ENCODE measurements at places on chromosomes 16 and 17. TPM values are rescaled to one million over a fixed set of nuclear protein-coding genes. Genes with fewer than 3 reads are reported as not detected.

The MPO gene
- total RNA-seq: 0.13 TPM

DNA sequence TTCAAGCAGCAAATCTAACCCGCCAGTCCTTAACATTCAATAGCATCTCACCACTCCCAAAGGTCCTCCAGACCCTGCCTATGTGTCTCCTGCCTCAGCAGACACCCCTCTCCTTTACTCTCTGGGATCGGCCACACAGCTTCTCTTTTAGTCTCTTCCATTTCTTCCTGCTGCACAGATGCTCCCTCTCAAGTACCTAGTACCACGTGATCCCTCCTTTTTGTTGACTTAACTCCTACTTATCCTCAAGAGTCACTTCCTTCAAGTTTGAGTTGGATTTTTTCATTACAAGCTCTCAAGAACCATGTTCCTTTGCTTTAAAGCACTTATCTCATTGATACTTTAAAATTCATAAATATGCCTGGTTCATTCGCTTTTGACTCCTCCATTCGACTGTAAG, 24.9 kb downstream of the AMFR start:
- no peak overlapping the region for H3K4me3 ChIP-seq
- no peaks in the 10 kb centered on the region for H3K27me3 ChIP-seq
- H3K4me1 ChIP-seq: no peaks in the 10 kb centered on the region
- no peak for DNase-seq
- H3K27ac ChIP-seq: no peak overlapping the region

GRCh38 chr17:77666881-77667395, 291.6 kb upstream of the TNRC6C start:
- DNase-seq: no peak
- no peaks in the 10 kb centered on the region for H3K4me1 ChIP-seq
- no peak overlapping the region for H3K27ac ChIP-seq
- H3K4me3 ChIP-seq: no peak overlapping the region

GRCh38 chr17:77203846-77204245, 63.1 kb downstream of the SEC14L1 start:
- DNase-seq: no peak
- H3K27ac ChIP-seq: no peak overlapping the region
- no peaks in the 10 kb centered on the region for H3K27me3 ChIP-seq

GRCh38 chr17:12256380-12256995, 235.8 kb downstream of the MAP2K4 start:
- no peak overlapping the region for H3K4me3 ChIP-seq
- H3K4me1 ChIP-seq: no peaks in the 10 kb centered on the region
- no peaks in the 10 kb centered on the region for H3K36me3 ChIP-seq
- no peaks in the 10 kb centered on the region for H3K27me3 ChIP-seq
- peak; percentile 70 for DNase-seq

DNA sequence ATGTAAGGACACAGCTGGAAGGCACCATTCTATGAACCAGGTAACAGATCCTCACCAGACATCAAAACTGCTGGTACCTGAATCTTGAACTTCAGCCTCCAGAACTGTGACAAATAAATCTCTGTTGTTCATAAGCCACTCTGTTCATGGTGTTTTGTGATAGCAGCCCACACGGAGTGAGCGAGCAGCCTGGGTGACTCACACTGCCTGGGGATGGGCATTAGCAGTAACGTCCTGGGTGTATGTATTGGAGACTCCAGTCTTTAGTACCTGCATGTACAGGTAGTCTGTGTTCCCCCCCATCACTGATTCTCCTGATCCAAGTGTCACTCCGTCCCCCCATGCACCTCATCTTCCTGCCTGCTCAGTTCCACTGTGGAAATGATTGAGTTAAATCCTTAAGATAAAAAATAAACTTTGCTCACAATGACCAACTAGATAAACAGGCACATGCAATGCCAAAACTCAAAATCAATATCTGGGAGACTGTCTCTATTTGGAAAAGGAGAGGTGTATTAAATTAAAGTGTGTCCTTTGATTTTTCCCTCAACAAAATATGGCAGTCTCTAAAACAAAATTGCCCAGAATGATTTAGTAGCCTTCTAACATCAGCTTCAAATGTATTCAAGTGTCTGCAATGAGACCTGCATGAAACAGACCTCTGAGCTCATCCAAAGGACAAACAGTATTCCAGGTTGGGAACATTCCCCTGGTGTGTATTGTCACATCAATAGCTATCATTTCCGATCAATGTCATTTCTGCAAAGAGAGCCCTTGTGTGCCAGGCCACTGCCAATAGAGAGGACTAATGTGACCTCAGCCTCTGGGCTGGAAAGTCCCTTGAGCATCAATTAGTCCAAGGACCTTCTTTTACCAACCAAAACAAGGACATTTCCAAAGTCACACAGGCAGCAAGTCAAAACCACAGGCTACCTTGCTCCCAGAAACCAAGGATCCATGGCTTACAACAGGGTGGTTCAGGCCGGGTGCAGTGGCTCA, 12.2 kb upstream of the VAT1L start:
- no peaks in the 10 kb centered on the region for H3K27me3 ChIP-seq
- no peaks in the 10 kb centered on the region for H3K4me1 ChIP-seq
- DNase-seq: no peak

DNA sequence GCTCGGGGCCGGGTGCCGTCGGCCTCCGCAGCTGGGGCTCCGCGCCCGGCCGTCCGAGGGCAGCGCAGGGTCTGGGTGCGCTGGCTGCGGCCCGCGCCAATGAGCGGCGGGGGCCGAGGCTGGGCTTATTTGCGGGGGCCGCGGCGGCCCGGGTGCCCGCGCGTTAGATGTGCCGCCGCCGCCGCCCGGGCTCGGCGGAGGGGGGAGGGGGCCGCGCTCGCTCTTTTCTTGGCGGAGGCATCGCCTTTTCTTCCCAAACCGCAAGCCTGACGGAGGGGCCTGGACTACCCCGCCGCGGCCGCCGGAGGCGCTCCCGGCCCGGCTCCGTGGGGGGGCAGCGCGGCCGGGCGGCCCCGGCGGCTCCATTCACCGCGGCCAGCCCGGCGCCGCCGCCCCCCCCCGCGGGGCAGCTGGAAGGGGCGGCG, at the start of gene NOTUM:
NOTUM (minus strand) TSS at position 101 of the 425 bp plus-strand sequence. CDS start 278 bp downstream, outside the sequence.
- no peak within 1 kb of the TSS for H3K27ac ChIP-seq
- peaks cover 12% of the 10 kb centered on the region for H3K4me1 ChIP-seq
- H3K27me3 ChIP-seq: peaks cover 62% of the 10 kb centered on the region
- H3K36me3 ChIP-seq: no peaks in the 10 kb centered on the region
- DNase-seq: peak; percentile 73

DNA sequence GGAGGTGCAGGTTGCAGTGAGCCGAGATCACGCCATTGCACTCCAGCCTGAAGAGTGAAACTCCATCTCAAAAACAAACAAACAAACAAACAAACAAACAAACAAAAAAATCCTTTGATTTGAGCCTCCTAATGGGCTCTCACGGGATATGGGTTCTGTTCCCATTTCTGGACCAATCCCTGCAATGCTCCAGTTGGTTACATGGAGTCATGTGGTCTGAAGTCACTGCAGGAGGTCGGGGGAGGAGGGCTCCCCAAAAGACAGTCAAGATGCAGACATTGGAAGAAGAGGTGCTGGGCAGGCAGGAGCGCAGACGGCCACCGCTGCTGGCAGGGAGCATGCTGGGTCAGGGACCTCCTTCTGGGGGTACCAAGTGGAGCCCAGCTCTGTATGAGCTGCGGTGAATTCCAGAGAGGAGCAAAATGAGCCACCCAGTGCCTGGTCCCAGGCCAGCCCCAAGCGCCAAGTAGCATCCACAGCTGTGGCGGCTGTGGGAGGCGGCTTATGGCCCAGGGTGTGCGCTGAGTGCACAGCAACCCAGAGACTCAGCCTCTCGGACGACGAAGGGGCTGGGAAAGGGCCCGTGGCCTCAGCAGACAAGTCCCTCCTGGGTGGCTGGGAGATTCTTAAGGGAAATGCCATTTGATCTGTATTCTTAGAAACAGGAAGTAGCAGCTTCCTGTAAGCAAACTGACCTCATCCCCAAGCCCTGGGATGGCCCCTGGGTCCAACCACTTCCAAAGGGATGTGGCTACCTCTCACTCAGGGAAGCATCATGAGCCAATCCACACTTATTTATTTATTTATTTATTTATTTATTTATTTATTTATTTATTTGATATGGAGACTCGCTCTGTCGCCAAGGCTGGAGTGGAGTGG, 19.6 kb upstream of the ATP2A3 start:
- H3K4me1 ChIP-seq: no peaks in the 10 kb centered on the region
- no peak overlapping the region for H3K27ac ChIP-seq
- H3K27me3 ChIP-seq: no peaks in the 10 kb centered on the region
- no peak overlapping the region for H3K4me3 ChIP-seq
- H3K36me3 ChIP-seq: no peaks in the 10 kb centered on the region
- no peak for DNase-seq

All from hepatocyte (in vitro differentiated cells).